ENCODE measurements at places on chromosomes 11 and 22.

GRCh38 chr11:115279813-115280761 lies 224.1 kb downstream of the CADM1 start:
- no peaks in the 10 kb centered on the region for H3K36me3 ChIP-seq
- H3K27me3 ChIP-seq = no peaks in the 10 kb centered on the region
- peaks cover 8% of the 10 kb centered on the region for H3K4me1 ChIP-seq
- H3K4me3 ChIP-seq = no peak overlapping the region

- no peak overlapping the region for H3K27ac ChIP-seq
- H3K27me3 ChIP-seq = peaks cover 23% of the 10 kb centered on the region
- no peaks in the 10 kb centered on the region for H3K36me3 ChIP-seq
- H3K4me1 ChIP-seq = peaks cover 10% of the 10 kb centered on the region
- DNase-seq = no peak
Measured at GRCh38 chr11:79488286-79488685, 47.5 kb upstream of the TENM4 start.

DNA sequence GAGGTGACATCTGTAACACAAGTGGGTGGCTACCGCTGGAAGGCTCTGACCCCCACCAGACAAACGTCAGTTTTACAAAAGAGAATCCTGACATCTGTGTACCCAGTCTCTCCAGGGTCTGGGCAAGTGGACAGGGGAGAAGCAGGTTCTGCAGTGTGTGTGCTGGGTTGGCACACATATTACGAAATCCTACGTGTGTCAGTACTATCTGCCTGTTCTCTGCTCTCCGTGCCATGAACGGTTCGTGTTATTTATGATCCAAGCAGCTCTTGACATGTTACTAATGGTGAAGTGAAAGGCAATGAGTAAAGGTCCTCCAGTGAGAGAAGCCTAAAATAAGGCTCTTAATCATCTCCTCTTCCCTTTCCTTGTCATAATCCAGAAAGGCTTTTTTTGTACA lies 201.5 kb upstream of the MTMR2 start:
- H3K4me3 ChIP-seq = no peak overlapping the region
- DNase-seq = no peak
- peaks cover 12% of the 10 kb centered on the region for H3K4me1 ChIP-seq

- no peaks in the 10 kb centered on the region for H3K4me1 ChIP-seq
- no peak for DNase-seq
- H3K27me3 ChIP-seq = no peaks in the 10 kb centered on the region
- no peak overlapping the region for H3K27ac ChIP-seq
- H3K36me3 ChIP-seq = peaks cover 12% of the 10 kb centered on the region
Measured at GRCh38 chr11:108838102-108838791, 173.4 kb downstream of the DDX10 start.

DNA sequence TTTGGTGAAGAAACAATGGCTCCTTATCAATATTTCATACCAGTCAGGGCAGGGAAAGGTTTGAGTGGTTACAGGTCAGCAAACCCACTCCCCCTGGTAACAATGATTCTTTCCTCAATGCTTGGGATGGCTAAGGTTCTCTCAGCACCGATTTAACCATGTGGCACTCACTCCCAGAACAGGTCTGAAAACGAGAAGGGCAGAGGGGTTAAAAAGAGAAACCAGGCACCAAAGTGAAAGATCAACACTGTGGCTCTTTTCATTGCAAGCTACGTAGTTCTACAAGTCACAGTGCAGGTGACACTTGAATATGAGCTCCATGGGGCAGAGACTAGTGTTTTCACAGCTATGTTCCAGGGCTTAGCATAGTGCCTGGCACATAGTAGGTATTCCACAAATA lies 132.4 kb downstream of the PLEKHA7 start:
- no peaks in the 10 kb centered on the region for H3K27me3 ChIP-seq
- no peak overlapping the region for H3K4me3 ChIP-seq
- no peak overlapping the region for H3K27ac ChIP-seq
- H3K4me1 ChIP-seq = no peaks in the 10 kb centered on the region

GRCh38 chr22:49134076-49134475 lies 693.6 kb downstream of the BRD1 start:
- H3K36me3 ChIP-seq = no peaks in the 10 kb centered on the region
- DNase-seq = no peak
- H3K27ac ChIP-seq = no peak overlapping the region
- H3K4me1 ChIP-seq = no peaks in the 10 kb centered on the region

- peak overlapping the region; percentile 91 for H3K27ac ChIP-seq
- no peaks in the 10 kb centered on the region for H3K27me3 ChIP-seq
- peaks cover 10% of the 10 kb centered on the region for H3K4me1 ChIP-seq
Measured at GRCh38 chr22:37188901-37189466, 937 bp upstream of the C1QTNF6 start.

GRCh38 chr11:4546878-4547277 lies 1.9 kb downstream of the OR52M1 start:
- no peak overlapping the region for H3K4me3 ChIP-seq
- H3K4me1 ChIP-seq = no peaks in the 10 kb centered on the region
- no peaks in the 10 kb centered on the region for H3K27me3 ChIP-seq
- no peak overlapping the region for H3K27ac ChIP-seq
- DNase-seq = no peak
- H3K36me3 ChIP-seq = no peaks in the 10 kb centered on the region

DNA sequence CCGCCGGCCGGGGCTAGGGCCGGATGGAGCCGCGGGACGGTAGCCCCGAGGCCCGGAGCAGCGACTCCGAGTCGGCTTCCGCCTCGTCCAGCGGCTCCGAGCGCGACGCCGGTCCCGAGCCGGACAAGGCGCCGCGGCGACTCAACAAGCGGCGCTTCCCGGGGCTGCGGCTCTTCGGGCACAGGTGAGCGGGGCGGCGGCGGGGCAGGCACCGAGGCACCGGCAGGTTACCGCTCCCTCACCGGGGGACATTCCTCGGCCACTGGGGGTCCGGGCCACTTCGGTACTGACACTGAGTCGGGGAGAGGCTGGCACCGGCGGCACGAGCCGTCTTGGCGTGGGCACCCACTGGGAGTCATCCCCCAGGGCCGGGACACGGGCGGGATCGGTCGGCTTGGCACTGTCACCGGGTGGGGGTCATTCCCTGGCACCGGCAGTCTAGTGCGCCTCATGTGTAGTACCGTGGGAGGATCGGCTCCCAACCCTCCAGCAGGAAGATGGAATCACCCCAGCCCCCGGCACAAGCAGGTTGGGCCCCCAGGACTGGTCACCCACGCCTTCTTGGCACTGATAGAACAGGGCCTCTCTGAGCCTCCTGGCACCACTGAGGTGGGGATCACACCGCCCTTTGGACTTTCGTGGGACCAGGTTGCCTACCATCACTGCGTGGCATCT lies 511 bp downstream of the DGKZ start:
- no peak overlapping the region for H3K27ac ChIP-seq
- no peak for DNase-seq
- no peaks in the 10 kb centered on the region for H3K27me3 ChIP-seq
- H3K4me3 ChIP-seq = peak overlapping the region; percentile 88
- H3K4me1 ChIP-seq = peaks cover 23% of the 10 kb centered on the region

DNA sequence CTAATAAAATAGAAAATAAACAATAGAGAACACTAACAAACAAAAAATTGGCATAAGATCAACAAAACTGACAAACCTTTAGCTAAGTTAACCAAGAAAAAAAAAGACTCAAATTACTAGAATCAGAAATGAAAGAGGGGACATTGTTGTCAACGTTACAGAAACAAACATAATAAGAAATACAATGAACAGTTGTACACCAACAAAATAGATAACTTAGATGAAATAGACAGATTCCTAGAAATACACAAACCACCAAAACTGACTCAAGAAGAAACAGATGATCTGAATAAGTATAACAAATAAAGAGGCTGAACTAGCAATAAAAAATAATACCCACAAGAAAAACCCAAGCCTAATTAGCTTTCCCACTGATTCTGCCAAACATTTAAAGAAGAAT lies 34.7 kb upstream of the TMPRSS4 start:
- DNase-seq = no peak
- H3K4me1 ChIP-seq = no peaks in the 10 kb centered on the region
- no peaks in the 10 kb centered on the region for H3K36me3 ChIP-seq
- no peaks in the 10 kb centered on the region for H3K27me3 ChIP-seq

DNA sequence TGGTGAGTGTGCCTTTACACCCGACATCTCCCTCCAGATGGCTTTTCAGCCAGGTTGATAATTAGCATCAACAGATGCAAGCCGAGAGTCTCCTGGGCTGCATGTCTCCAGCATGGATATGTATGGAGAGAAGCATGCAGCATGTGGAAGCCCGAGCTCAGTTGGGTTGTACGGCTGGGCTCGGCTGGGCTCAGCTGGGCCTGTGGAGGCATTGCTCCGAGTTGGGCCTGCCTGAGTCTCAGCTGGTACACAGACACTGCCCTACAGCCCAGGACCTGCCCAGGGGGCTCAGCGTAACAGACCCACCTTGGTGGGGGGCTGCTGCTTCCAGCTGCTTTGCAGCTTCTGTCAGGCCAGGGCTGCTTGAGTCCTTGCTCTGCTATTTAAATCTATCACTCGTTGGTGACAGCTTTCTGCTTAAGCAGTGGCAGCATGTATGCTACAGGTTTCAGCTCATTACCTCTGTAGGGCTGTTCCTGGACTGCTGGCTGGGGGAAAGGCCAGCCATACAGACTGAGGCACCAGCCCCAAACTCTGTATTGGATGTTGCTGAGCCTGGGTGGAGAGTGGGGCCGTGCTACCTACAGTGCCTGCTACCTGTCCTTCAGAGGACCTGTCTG lies 115.5 kb downstream of the TEAD1 start:
- DNase-seq = no peak
- H3K27ac ChIP-seq = no peak overlapping the region
- H3K36me3 ChIP-seq = peaks cover 3% of the 10 kb centered on the region
- no peaks in the 10 kb centered on the region for H3K27me3 ChIP-seq
- H3K4me3 ChIP-seq = no peak overlapping the region
- H3K4me1 ChIP-seq = peaks cover 18% of the 10 kb centered on the region

DNA sequence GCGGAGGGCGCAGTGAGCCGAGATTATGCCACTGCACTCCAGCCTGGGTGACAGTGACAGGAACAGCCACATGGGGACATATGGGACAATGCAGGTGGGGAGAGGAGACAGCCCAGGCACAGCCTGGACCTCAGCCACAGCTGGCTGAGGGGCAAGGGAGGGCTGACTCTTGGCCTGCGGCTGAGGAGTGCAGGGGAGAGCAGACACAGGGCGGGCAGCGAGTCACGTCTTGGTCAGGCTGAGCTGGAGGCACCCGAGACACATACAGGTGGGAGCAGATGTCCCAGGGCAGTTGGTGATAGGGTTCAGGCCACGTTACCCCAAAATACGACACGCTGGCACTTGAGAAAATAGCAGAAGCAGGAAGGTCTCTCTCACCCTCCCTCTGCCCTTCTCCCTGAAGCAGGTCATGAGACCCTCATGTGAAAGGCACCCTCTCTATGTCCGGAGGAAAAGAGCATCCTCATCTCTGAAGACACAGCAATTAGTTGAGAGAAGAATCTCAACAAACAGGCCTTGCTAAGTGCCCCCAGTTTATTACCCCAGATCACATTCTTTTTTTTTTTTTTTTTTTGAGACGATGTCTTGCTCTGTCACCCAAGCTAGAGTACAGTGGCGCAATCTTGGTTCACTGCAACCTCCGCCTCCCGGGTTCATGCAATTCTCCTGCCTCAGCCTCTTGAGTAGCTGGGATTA lies 10.5 kb downstream of the KIAA0930 start:
- H3K4me3 ChIP-seq = no peak overlapping the region
- H3K27ac ChIP-seq = no peak overlapping the region
- peaks cover 15% of the 10 kb centered on the region for H3K4me1 ChIP-seq
- no peaks in the 10 kb centered on the region for H3K36me3 ChIP-seq
- DNase-seq = no peak
- H3K27me3 ChIP-seq = no peaks in the 10 kb centered on the region

DNA sequence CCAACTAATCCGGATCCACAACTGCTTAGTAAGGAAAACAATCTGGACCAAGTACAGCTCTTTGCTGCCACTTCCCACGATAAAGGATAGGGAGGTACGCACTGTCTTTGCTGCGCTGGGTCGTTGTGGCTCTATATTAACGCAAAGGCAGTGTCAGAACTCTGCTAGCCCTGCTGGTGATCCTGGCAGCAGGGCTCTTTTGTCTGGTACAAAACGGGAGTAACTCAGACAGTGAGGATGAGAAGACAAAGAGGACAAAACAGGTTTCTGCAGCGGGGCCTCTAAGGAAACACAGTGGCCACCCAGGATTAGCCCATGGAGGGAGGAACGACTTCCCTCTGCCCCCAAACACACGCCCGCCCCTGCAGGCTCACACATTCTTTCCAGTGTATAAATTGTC lies 26.1 kb downstream of the GAL start:
- H3K4me3 ChIP-seq = no peak overlapping the region
- H3K36me3 ChIP-seq = no peaks in the 10 kb centered on the region
- H3K27ac ChIP-seq = no peak overlapping the region
- no peaks in the 10 kb centered on the region for H3K27me3 ChIP-seq
- DNase-seq = peak; percentile 41

DNA sequence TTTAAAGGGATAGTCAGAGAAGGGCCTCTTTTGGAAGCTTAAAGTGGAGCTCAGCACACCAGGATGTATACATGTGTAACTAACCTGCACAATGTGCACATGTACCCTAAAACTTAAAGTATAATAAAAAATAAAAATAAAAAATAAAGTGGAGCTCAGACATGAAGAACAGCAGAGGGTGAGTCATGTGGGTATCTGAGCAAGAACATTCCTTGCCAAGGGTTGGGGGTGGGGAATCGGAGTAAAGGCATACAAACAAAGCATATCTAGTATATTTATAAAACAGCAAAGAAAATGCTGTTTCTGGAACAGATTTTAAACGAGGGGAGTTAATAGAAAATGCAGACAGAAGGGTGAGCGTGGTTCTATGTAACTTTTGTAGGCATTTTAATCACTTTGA lies 562.6 kb upstream of the ANO3 start:
- H3K4me3 ChIP-seq = no peak overlapping the region
- H3K27me3 ChIP-seq = no peaks in the 10 kb centered on the region
- no peaks in the 10 kb centered on the region for H3K4me1 ChIP-seq
- no peak for DNase-seq

GRCh38 chr11:3134218-3134621 lies 30.9 kb downstream of the OSBPL5 start:
- DNase-seq = no peak
- H3K27ac ChIP-seq = no peak overlapping the region
- no peaks in the 10 kb centered on the region for H3K27me3 ChIP-seq
- peaks cover 4% of the 10 kb centered on the region for H3K4me1 ChIP-seq
- no peak overlapping the region for H3K4me3 ChIP-seq
- H3K36me3 ChIP-seq = no peaks in the 10 kb centered on the region

DNA sequence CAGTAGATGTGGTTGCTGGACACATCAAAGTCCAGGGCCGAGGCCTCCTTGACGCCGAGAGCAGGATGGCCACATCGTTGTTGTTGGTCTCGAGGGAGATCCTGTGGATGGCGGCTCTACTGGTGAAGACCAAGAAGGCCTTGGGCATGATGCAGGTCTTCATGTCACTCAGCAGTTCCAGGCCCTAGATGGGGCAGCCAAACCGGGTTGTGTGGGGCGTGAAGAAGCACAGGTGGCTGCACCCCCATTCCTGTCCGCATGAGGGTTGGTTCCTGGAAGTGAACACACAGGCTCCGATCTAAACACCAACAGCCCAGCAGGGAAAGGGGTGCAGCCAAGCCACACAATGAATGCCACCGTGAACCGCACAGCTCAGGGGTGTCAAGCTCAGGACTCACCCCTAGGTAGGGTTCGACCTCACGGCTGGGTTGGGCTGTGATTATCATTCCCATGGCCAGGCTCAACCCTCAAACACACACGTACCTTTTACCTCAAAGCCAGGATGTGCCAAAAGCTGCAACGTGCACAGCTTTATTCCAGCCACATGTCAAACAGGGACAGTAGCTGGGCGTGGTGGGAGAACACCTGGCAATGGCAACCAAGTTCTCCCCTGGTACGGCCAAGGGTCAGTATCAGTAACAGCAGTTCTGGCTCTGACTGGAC lies 132.3 kb downstream of the CRYBB2 start:
- no peak for DNase-seq
- H3K4me3 ChIP-seq = no peak overlapping the region
- H3K27ac ChIP-seq = no peak overlapping the region
- peaks cover 14% of the 10 kb centered on the region for H3K36me3 ChIP-seq
- H3K27me3 ChIP-seq = no peaks in the 10 kb centered on the region
- H3K4me1 ChIP-seq = no peaks in the 10 kb centered on the region
